ENCODE measurements at places on chromosomes 2 and 18. TPM values are rescaled to one million over a fixed set of nuclear protein-coding genes. Genes with fewer than 3 reads are reported as not detected.

Gene IKZF2
- polyA plus RNA-seq = 13.0 TPM

Gene SH3RF3
- polyA plus RNA-seq = 5.7 TPM

Gene RBKS
- 6.9 TPM for polyA plus RNA-seq

Gene ARID5A
- polyA plus RNA-seq = 4.9 TPM

Gene GKN1
- polyA plus RNA-seq = not detected

Gene EHD3
- 50.4 TPM for polyA plus RNA-seq

Gene PFN4
- 3.2 TPM for polyA plus RNA-seq

Gene TFCP2L1
- polyA plus RNA-seq = 62.6 TPM

Gene SPDYA
- polyA plus RNA-seq = 1.8 TPM

Gene CERKL
- 14.3 TPM for polyA plus RNA-seq

Gene ERICH2
- polyA plus RNA-seq = 2.5 TPM
